ENCODE measurements at places on chromosomes 1 and 21. TPM values are rescaled to one million over a fixed set of nuclear protein-coding genes. Genes with fewer than 3 reads are reported as not detected.

Gene ARTN
- total RNA-seq, result not detected

Gene FBLIM1
- total RNA-seq, result 77.0 TPM

Gene TRIM58
- 3.1 TPM for total RNA-seq

Gene GSTM5
- total RNA-seq, result 3.9 TPM

Gene LRRC7
- total RNA-seq, result under 0.01 TPM

Gene ACOT11
- total RNA-seq, result 2.3 TPM

Gene DIP2A
- 19.2 TPM for total RNA-seq

Gene NHLH1
- not detected for total RNA-seq

Gene RNU1-2
- under 0.01 TPM for total RNA-seq

Gene HTR6
- total RNA-seq, result not detected

Gene DNAH14
- total RNA-seq, result 8.5 TPM

Gene CYP4B1
- total RNA-seq, result 0.28 TPM

Gene CEPT1
- total RNA-seq, result 84.6 TPM

Gene C1orf226
- total RNA-seq, result 0.56 TPM

Gene CCDC181
- total RNA-seq, result 1.7 TPM

Gene RIMS3
- total RNA-seq, result 0.85 TPM

Gene SYCP1
- not detected for total RNA-seq

Gene CHODL
- not detected for total RNA-seq

Gene LRRC38
- total RNA-seq, result 0.28 TPM

Gene KCNAB2
- 2.0 TPM for total RNA-seq

Gene EVA1C
- 16.5 TPM for total RNA-seq

Gene AUNIP
- 5.6 TPM for total RNA-seq

Gene ATXN7L2
- 2.5 TPM for total RNA-seq
